ENCODE measurements at places on chromosomes 12 and 14.
A peak's percentile ranks its signal among the peaks of the same experiment; 100 is the strongest.

- peaks cover 66% of the 10 kb centered on the region for H3K4me1 ChIP-seq
- H3K27ac ChIP-seq = peak overlapping the region; percentile 84
- DNase-seq = no peak
- H3K4me3 ChIP-seq = no peak overlapping the region
Measured at GRCh38 chr12:27555925-27556778, 32.1 kb downstream of the PPFIBP1 start.

DNA sequence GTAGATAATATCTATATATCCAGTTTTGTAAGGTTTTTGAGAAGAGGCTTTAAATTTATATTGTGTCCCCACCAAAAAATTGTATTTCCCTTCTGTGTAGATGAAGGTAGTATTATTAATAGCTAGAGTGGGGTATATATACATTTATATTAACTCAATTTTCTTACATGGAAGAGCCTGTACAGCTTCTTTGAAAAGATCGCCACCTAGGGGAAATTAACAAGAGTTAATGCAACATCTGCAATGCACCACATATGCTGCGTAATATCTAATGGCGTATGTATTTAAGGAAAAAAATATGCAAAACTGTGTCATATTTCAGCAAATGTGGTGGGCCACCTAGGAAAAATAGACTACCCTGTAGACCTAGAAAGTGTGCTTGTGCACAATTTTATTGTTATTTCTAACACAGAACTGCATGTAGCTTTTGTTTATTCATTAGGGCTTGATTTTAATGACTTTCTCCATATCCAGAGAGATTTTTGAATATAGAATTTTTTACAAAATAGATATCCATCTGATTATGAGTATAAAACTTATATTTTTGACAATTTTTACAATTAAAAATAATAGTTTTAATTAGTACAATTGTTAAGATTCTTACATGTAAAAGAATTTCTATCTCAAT is 14.0 kb downstream of the CCER1 start:
- H3K27ac ChIP-seq = no peak overlapping the region
- H3K27me3 ChIP-seq = no peaks in the 10 kb centered on the region

- no peak overlapping the region for H3K27ac ChIP-seq
- no peak for DNase-seq
- H3K27me3 ChIP-seq = no peaks in the 10 kb centered on the region
Measured at GRCh38 chr12:112199136-112199535, 73.8 kb downstream of the TRAFD1 start.

- H3K4me3 ChIP-seq = no peak overlapping the region
- peaks cover 21% of the 10 kb centered on the region for H3K4me1 ChIP-seq
- H3K27me3 ChIP-seq = no peaks in the 10 kb centered on the region
- H3K36me3 ChIP-seq = no peaks in the 10 kb centered on the region
- no peak for DNase-seq
Measured at GRCh38 chr12:3147260-3147659, 70.1 kb downstream of the TSPAN9 start.

GRCh38 chr14:72982146-72982708 is 44.7 kb downstream of the ZFYVE1 start:
- peaks cover 13% of the 10 kb centered on the region for H3K36me3 ChIP-seq
- no peak overlapping the region for H3K27ac ChIP-seq
- DNase-seq = no peak
- no peak overlapping the region for H3K4me3 ChIP-seq
- H3K27me3 ChIP-seq = no peaks in the 10 kb centered on the region

DNA sequence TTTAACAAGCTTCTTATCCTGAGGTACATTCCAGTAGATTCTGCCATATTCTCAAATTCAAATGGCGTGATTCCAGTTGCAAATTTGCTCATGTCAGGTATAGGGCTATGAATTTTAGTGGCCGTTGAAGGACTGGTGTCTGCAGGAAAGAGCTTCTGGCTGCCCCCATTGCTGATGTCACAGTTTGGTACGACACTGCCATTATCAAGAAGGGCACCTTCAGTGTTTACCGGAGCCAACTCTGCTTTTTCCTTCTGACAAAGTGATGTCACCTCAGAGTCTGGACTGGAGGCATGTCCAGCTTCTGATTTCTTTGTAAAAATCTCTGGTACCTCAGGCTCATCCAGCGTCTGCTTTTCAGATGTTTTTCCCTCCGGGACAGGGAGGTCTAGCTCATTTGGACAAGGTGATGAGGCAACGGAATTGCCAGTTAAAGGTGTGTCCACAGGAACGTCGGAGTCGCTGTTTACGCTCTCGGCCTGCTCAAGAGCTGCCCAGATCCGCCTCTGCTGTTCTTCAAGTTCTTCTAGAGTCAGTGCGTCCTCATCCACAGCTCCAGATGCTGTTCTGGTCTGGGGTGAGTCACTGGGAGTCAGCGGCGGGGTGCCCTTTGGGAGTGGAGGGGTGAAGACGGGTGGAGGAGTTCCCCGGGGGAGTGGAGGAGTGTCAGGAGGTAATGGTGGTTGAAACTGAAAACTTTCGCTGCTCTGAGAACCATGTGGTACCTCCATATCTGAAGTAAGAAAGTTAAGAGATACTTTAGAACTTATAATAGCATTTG is 27.0 kb downstream of the ZCCHC8 start:
- peaks cover 28% of the 10 kb centered on the region for H3K36me3 ChIP-seq
- H3K27ac ChIP-seq = no peak overlapping the region
- no peak overlapping the region for H3K4me3 ChIP-seq
- peaks cover 8% of the 10 kb centered on the region for H3K4me1 ChIP-seq
- DNase-seq = no peak
- H3K27me3 ChIP-seq = no peaks in the 10 kb centered on the region

DNA sequence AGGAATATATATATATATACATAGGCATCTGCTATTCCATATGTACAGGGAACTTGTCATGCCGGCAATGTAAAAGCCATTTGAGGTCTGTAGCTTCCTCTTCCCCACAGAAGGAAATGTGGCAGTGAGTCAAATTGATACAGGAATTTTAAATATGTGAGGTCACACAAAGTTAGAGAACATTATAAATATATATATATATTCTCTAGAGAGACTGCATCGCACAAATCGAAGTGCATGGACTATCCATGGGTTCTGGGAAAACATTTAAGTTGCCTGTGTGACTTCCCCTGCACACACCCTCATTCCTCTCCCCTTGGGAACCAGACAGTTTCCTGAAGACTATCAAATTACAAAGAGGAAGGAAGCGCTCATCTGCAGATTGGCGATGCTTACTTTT is 100.9 kb upstream of the CCDC91 start:
- no peak for DNase-seq
- H3K36me3 ChIP-seq = no peaks in the 10 kb centered on the region
- no peak overlapping the region for H3K27ac ChIP-seq
- peaks cover 5% of the 10 kb centered on the region for H3K4me1 ChIP-seq
- no peaks in the 10 kb centered on the region for H3K27me3 ChIP-seq

GRCh38 chr12:94609917-94610443 is 40.4 kb downstream of the TMCC3 start:
- peaks cover 10% of the 10 kb centered on the region for H3K36me3 ChIP-seq
- H3K4me3 ChIP-seq = no peak overlapping the region
- H3K27me3 ChIP-seq = no peaks in the 10 kb centered on the region
- peaks cover 3% of the 10 kb centered on the region for H3K4me1 ChIP-seq
- DNase-seq = no peak

DNA sequence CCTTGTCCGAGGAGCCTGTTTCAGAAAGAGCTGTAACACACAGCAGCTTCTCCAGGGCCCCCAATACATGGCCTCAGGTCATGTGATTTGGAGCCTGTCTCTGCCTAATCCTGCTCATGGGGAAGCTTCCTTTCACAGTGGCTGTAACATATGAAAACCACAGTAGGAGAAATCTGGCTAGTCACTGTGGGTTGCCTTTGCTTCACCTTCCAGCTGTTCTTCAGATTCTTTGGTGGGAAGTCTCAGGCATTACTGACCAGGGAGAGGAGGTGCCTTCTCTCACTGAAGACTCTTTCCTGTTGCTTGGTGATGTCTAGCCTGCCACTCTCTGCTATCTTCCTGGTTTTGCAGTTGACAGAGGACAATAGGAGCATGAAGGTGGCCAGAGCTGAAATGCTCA is 350.6 kb downstream of the DPF3 start:
- DNase-seq = no peak
- H3K36me3 ChIP-seq = no peaks in the 10 kb centered on the region
- H3K4me1 ChIP-seq = peaks cover 6% of the 10 kb centered on the region

- DNase-seq = no peak
- H3K4me3 ChIP-seq = no peak overlapping the region
- no peak overlapping the region for H3K27ac ChIP-seq
- peaks cover 19% of the 10 kb centered on the region for H3K27me3 ChIP-seq
- no peaks in the 10 kb centered on the region for H3K36me3 ChIP-seq
Measured at GRCh38 chr12:131835616-131836171, 7.5 kb downstream of the MMP17 start.

DNA sequence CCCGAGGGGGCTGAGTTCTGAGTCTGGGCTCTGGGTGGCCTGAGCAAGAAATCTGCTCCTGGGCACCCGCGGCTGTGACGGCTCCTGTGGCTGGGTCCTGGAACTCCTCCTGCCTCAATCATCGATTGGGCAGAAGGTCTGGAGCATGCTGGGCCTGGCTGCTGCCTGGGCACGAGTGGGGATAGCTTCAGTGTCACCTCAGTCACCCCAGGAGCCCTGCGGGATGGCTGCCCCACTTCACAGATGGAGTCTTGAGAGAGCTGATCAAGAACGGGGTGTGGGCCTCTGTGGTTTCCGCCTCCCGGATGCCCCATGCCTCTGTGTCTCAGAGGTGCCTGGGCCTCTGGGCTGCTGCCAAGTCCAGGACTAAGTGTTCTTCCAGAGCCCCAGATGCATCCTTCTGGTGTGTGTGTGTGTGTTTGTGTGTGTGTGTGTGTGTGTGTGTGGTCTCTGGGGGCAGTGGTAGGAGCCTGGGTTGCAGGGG is 185.6 kb upstream of the C14orf180 start:
- peaks cover 2% of the 10 kb centered on the region for H3K27me3 ChIP-seq
- no peak for DNase-seq
- H3K36me3 ChIP-seq = no peaks in the 10 kb centered on the region
- no peak overlapping the region for H3K4me3 ChIP-seq

DNA sequence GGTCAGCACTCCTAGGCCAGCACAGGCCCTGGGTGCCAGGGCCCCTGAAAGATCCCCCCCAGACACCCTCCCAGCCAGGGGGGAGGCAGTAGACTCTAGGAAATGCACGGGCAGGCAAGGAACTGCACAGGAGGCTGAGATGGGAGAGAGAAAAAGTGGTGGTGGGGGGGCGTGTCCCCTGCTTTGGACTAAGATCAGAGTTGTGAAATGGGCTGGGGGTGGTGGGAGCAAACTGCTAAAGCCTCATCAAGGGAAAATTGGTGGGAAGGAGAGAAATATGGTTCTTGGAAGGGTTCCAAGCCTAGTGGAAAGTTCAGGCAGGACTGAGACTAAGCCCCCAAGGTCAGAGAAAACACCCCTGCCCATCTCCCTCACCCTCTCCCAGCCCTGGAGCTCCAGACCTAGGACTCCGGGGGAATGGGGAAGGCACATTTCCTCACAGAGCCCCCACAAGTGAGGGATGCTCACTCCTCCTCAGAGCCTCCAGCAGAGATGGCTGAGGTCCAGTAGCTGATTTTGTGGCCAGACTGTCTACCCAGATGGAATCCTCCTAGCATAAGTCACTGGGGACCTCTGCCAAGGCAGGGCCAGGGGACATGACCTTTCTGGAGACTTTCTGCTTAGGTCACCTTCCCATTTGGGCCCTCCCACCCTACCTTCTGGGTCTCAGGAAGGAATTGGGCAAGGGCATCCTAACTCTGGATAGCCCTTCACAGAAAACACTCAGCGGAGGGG is 29.8 kb downstream of the FIGNL2 start:
- H3K4me1 ChIP-seq = peaks cover 23% of the 10 kb centered on the region
- H3K4me3 ChIP-seq = peak overlapping the region; percentile 64
- peaks cover 7% of the 10 kb centered on the region for H3K36me3 ChIP-seq
- no peak for DNase-seq
- no peak overlapping the region for H3K27ac ChIP-seq

DNA sequence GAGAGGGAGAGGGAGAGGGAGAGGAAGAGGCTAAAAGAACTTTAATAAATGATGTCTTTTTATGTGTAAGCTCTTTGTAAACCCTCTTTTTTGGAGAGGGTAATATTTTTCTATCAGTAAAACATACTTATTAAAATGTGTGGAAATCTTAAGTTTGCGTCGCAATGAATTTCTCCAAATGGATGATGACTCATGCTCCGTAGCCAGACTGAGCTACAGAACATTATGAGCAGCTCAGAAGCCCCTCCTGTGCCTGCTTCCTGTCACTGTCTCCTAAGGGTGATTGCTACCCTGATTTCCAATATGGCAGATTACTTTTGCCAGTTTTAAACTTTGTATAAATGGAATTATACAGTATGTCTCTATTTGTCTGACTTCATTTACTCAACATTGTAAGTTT is 13.0 kb upstream of the PYGL start:
- no peak for DNase-seq
- H3K4me3 ChIP-seq = no peak overlapping the region
- peaks cover 2% of the 10 kb centered on the region for H3K27me3 ChIP-seq
- peaks cover 23% of the 10 kb centered on the region for H3K4me1 ChIP-seq
- H3K36me3 ChIP-seq = no peaks in the 10 kb centered on the region
- H3K27ac ChIP-seq = no peak overlapping the region

GRCh38 chr12:129467726-129468125 is 436.1 kb downstream of the TMEM132D start:
- peaks cover 6% of the 10 kb centered on the region for H3K4me1 ChIP-seq
- H3K27ac ChIP-seq = no peak overlapping the region
- no peaks in the 10 kb centered on the region for H3K27me3 ChIP-seq
- no peak for DNase-seq
- H3K4me3 ChIP-seq = no peak overlapping the region

DNA sequence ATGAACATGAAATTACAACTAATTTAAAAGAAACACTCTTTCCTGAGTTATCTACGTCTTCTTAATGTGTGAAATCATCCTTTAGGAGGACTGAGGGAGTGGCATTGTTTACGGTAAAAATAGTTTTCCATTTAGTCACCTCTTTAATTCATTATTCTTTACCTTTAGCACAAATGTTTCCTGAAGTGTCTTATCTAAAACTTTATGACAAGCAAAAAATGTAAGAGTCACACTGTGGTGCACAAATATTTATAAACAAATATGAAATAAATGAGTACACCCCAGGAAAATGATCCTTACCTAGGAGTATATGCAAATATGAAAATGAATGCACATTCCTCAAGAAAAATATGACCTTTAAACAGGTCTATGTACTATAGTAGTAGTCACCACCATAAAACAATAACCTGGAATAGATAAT is 104.6 kb downstream of the PTPRR start:
- no peaks in the 10 kb centered on the region for H3K27me3 ChIP-seq
- peaks cover 2% of the 10 kb centered on the region for H3K36me3 ChIP-seq
- no peak overlapping the region for H3K27ac ChIP-seq
- no peak overlapping the region for H3K4me3 ChIP-seq
- no peak for DNase-seq
- peaks cover 12% of the 10 kb centered on the region for H3K4me1 ChIP-seq

- H3K27me3 ChIP-seq = no peaks in the 10 kb centered on the region
- H3K36me3 ChIP-seq = no peaks in the 10 kb centered on the region
- no peak overlapping the region for H3K4me3 ChIP-seq
- H3K4me1 ChIP-seq = peaks cover 3% of the 10 kb centered on the region
- DNase-seq = no peak
- H3K27ac ChIP-seq = no peak overlapping the region
Measured at GRCh38 chr12:92614502-92614901, 88.3 kb upstream of the PLEKHG7 start.

Data from neural crest cell (in vitro differentiated cells).